Tibial nerve (tissue), 4 donors: ENCODE measurements at places on chromosomes 16 and 17. TPM values are rescaled to one million over a fixed set of nuclear protein-coding genes. Genes with fewer than 3 reads are reported as not detected.

- H3K36me3 ChIP-seq: peaks cover 13% of the 10 kb centered on the region
- H3K27me3 ChIP-seq: no peaks in the 10 kb centered on the region
- H3K4me3 ChIP-seq: peak overlapping the region; percentile 34
- H3K4me1 ChIP-seq: peaks cover 53% of the 10 kb centered on the region
Measured at GRCh38 chr17:45170931-45171337, 9.3 kb downstream of the HEXIM2 start.

The SLC2A4 gene
- total RNA-seq: 6.7 TPM

DNA sequence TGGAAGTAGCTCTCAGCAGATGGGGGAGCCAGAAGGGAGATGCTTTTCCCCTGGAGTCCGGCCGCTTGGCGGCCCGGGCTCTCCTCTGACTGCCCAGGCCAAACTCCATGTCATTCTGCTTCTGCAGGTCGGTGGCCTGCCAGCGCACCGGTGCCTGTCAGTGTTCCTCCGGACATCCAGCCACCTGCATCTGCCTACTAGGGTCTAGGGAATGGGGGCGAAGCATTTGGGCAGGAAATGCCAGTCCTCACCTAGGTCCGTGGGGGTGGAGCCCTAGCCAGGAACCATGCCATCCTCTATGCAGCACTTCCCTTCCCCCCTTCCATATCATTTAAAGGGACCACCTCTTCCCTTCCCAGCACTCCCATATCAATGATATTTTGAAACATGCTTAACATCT lies 34.2 kb downstream of the GJC1 start:
- no peaks in the 10 kb centered on the region for H3K36me3 ChIP-seq
- no peak for DNase-seq
- no peaks in the 10 kb centered on the region for H3K4me1 ChIP-seq
- H3K27me3 ChIP-seq: no peaks in the 10 kb centered on the region

- H3K27me3 ChIP-seq: no peaks in the 10 kb centered on the region
- no peaks in the 10 kb centered on the region for H3K4me1 ChIP-seq
- no peak for DNase-seq
- H3K27ac ChIP-seq: no peak overlapping the region
- H3K36me3 ChIP-seq: no peaks in the 10 kb centered on the region
Measured at GRCh38 chr17:45996282-45996937, 2.6 kb upstream of the STH start.

The PIRT gene
- total RNA-seq: not detected

DNA sequence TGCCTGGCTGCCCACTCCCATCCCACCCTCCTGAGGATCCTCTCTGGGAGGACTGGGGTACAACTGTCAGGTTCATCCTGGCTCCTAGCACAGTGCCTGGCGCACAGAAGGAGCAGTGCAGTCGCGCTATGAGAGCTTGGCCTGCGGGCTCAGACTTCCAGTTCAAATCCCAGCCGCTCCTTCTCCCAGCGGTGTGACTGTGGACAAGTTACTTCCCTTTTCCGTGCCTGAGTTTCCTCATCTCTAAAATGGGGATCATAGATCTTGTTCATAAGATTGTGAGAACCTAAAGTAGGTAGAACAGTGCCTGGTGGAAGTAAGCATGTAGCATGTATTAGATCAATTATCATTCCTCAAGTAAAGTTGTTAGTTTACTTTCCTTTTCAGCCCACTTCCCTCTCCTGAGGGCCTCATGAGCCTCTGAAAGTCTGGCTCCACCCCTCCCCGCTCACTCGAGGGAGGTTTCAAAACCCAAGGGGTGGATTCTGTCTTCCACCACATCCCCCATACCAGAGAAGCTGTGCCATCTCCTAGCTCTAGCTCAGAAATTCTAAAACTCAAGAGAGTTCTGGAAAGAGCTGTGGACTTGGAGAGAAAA lies 19.9 kb upstream of the COL1A1 start:
- no peaks in the 10 kb centered on the region for H3K27me3 ChIP-seq
- no peaks in the 10 kb centered on the region for H3K36me3 ChIP-seq
- H3K27ac ChIP-seq: peak overlapping the region; percentile 54
- H3K4me1 ChIP-seq: peaks cover 41% of the 10 kb centered on the region
- no peak for DNase-seq
